ENCODE measurements at places on chromosomes 11 and 22.
A peak's percentile ranks its signal among the peaks of the same experiment; 100 is the strongest.

DNA sequence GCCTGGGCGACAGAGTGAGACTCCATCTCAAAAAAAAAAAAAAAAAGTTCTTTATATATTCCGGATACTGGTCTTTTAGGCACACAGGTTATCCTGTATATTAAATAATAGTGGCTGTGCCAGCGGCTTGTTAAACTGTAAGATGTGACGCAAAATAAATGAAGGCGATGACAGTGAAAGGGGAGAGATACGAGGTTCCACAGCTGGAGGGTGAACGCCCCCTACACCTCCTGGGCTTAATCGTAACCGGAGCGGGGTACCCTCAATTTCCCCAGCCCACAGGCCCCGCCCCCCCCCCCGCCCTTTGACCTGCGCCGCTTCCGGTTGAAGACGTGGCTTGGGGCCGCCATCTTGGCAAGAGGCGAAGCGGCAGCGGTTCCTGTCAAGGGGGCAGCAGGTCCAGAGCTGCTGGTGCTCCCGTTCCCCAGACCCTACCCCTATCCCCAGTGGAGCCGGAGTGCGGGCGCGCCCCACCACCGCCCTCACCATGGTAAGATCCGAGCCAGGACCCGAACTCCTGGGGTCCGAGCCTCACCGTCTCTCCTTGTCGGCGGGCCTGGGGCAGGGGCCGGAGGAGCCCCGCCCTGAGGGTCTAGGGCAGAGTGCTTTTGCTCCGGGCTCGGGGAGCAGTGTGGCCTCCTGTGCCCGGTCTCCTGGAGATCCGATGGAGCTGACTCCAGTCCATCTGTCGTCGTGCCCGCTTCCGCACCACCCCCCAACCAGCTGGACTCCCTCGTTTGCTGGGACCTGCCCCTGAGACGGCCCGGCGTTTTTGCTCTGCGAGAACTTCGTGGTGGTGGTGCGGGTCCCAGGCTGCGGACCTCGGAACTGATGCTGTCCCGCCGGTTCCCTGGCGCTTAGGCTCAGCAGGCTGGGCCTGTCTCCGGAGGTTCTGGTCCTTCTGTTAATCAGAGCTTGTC, at the start of gene ARCN1:
Gene ARCN1, plus strand, starts transcription at position 349 of the 920 bp plus-strand sequence. Its CDS starts 139 bp downstream, at position 488.
- peak; percentile 64 for DNase-seq

DNA sequence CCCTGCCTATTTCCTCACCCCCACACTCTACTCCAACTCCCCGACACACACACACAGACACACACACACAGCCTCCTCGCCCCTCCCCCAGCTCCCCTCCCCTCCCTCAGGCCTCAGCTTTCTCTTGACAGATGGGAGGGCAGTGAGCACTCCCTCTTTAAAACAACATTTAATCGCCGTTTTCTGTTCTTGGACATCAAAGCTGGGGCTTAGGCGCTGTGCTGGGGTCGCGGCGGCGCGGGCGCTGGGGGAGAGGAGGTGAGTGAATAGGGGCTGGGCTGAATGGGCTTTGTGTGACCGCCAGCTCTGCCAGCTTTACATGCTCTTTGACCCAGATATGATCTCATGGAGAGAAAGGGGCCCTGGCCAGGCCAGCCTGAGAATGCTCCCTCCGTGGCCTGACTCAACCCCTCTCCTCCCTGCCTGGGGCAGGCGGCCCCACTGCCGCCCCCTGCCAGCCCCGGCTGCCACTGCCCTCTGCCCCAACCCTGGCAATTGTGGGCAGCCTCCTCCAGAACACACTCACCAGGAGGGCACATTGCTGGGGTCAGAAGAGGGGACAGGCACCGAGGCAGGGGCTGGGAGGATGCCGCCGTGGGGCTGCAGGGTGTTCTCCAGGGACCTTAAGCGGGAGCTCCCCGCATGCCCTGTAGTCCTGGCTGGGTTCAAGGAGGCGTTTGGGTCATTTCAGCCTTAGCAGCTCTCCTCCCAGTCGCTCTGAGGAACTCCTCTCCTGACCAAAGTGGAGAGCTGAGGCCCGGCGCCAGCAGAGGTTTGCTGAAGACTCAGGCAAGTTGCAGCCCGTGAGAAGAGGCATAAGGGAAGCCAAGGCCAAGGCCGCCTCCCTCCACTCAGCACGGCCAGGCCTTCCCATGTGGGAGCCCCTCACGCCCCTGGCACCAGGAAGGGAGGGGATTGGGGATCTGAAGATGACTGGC, 38.3 kb upstream of the NNMT start:
- no peak for DNase-seq

DNA sequence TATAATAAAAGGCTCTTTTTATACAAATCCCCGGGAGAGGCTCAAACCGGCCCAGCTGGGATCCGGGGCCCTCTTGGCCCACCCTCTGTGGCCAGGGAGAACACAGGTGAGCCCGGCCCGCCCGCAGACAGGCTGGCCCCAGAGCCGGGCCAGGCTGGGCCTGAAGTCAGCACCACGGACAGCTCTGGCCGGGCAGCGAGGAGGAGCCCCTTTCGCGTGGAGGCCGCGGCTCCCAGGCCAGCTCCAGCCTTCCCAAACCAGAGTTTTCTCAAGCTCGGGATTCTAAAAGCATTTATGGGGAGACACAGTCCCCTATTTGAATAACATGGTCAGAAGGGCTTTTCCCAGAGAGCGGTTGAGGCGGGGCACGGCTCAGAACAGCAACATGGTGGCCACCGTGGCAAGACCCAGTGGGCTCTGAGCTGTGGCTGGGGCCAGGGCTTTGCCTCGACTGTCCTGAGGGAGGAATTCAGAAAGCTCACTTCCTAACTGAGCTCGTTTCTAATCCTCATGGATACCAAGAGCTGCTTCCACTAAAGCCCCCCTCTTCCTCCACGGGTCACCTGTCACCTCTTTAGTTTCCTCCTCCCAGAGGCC, 115.4 kb downstream of the BRD1 start:
- DNase-seq = no peak

- peak; percentile 57 for DNase-seq
Observed at GRCh38 chr22:50329236-50329635, 2.4 kb upstream of the DENND6B start.

DNA sequence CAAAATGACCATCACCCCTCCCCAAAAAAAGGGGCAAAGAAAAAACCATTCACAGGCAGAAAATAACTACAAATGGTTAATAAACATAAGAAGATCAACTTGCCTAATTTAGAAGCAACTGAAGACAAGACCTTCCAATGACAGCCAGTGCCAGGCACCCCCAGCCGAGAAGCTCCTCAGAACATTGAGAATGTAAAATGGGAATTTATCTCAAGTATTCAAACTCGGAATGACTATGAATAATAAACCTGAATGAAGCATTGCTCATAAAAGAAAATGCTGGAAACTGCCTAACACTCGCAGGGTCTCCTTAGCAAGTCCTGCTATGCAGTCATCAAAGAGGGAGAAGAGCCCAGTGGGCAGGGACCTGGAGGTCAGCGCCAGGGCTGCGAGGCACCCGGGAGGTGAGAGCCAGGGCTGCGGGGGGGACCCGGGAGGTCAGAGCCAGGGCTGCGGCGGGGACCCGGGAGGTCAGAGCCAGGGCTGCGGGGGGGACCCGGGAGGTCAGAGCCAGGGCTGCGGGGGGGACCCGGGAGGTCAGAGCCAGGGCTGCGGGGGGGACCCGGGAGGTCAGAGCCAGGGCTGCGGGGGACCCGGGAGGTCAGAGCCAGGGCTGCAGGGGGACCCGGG, 23.2 kb upstream of the MOB2 start:
- DNase-seq = no peak

GRCh38 chr11:116110802-116111201, 606.6 kb upstream of the CADM1 start:
- no peak for DNase-seq

GRCh38 chr11:27505781-27506180, 788 bp downstream of the LIN7C start:
- DNase-seq = no peak

DNA sequence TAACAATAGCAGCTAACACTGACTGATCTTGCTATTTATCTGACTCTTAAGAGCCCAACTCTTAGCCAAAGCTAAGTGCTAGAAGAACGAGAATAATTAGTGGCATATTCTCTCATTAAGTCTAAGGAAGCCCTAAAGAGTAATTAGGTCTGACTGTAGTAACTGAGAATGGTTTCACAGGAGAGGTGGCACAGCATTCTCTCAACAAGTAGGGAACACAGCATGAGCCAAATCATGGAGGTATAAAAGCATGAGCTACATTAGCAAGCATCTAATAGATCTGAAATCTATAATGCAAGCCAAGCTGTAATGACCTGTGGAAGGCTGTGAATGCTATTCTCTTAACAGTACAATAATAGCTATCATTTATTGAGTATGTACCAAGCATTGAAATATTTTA, 230.6 kb downstream of the TTC28 start:
- DNase-seq = no peak

DNA sequence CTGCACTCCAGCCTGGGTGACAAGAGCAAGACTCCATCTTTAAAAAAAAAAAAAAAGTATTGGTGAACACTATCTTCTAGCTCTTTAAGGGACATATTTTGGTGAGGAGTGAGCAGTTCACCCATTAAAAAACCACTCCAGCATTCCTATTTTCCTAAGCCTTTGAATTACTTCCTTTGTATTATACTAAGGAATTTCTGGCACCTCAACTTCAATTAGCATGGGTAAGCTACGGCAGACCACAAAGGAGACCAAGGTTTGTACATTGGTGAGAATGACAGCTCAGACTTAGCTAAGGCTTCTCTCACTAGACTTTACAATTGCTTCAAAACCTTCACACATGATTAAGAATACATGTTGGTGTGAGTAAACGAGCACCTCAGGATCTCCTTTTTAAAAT, 57.0 kb upstream of the BIRC3 start:
- DNase-seq = no peak

DNA sequence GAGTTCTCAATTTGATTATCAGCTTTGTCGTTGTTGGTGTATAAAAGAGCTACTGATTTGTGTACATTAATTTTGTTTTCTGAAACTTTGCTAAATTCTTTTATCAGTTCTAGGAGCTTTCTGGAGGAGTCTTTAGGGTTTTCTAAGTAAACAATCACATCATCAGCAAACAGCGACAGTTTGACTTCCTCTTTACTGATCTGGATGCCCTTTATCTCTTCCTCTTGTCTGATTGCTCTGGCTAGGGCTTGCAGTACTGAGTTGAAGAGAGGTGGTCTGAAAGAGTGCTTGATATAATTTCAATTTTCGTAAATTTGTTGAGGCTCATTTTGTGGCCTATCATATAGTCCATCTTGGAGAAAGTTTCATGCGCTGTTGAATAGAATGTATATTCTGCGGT, 213.0 kb downstream of the DLG2 start:
- no peak for DNase-seq

DNA sequence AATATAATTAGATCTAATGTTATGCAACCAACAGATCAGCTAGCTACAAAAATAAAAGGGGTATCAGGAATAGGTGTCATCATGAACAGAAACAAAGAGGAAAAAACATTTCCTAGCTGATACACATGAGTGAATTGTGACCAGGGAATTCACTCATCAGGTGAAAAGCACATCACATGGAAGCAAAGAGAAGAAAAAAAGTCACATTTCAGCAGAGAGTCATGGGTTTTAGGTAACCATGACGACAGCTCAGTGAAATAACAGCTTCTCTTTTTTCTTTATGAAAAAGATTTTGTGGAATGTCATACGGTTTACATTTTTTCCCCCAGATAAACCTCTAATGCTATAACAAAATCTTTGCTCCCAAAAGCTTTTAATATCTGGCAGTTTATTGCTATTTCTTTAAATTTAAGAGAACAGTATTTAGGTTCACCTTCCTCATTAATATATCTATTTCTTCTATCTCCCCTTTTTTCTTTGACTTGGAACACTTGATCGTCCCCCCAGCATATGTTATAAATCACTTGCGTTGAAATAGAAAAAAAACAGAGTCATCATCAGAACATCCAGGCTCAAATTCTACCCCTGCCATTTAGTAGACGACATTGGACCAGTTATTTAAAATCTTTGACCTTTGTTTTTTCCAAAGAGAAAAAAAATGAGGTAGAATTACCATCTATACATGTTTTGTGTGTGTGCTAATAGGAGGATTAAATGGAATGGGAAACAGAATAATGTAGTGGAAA, 5.3 kb downstream of the TYR start:
- no peak for DNase-seq

GRCh38 chr22:50010676-50011446, 1.7 kb downstream of the IL17REL start:
- DNase-seq = no peak

DNA sequence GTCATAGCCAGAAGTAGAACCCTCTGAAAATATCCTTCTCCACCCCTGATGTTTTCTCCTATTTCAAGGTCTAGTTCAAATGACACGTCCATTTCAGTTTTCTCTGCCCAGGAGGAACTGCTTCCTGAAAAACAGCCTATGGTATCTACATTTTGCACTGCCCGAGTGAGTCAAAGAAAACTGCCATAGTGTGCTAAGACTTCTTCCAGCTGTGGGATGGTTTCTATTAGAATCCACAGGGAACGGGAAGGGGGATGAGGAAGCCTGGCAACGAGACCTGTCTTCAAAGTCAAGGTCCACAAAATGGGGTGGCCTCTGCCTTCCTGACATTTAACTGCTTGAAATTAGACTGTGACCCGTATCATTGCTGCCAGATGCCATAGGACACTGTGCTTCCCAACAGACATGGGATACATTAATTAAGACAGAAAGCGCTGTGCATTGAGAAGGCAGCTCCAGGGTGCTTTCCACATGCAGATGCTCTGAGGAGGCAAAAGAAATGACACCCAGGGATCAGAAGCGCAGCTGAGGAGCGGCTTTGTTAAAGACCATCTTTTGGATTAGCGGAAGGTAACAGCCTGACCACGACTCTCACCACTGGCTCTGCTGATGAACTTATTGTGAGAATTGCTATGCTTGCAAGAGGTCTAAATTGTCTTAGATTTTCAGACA, 39.4 kb upstream of the NUP50 start:
- DNase-seq = no peak

GRCh38 chr11:12159351-12160099, 49.1 kb downstream of the MICAL2 start:
- peak; percentile 83 for DNase-seq

DNA sequence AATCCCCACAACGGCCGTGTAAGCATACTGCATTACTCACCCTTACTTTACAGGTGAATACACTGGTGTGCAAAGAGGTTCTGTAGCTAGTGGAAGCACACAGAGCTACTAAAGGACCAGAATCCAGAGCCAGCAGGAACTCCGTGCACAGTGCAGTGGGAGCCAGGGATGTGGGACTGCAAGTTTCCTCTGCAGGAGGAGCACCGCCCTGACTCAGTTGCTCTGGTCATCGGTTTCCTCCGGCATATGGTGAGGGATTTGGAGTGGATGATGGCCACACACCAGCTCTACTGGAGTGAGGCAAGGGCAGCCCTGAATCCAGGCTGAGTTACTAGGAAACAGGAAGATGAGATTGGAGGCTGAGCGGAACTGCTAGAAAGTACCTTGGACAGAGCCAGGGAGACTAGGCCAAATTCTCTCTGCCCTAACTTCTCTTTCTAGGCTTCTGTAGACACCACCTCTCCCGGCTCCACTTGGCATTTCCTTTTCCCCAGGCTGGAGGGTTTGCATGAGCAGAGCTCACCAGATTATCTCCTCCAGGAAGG, 18.2 kb upstream of the C22orf42 start:
- peak; percentile 2 for DNase-seq

GRCh38 chr22:39173787-39174497, 21.5 kb upstream of the CBX7 start:
- no peak for DNase-seq

GRCh38 chr11:61702701-61703312, 22.6 kb downstream of the DAGLA start:
- no peak for DNase-seq
